ENCODE measurements at places on chromosomes 7 and 10.

- DNase-seq, result no peak
These were observed 69.6 kb downstream of the AKAP9 start for GRCh38 chr7:92010215-92010614.

GRCh38 chr10:69411476-69411875, 5.2 kb downstream of the TACR2 start:
- DNase-seq, result no peak

GRCh38 chr10:86254526-86255174, 111.9 kb downstream of the GRID1 start:
- DNase-seq, result no peak

DNA sequence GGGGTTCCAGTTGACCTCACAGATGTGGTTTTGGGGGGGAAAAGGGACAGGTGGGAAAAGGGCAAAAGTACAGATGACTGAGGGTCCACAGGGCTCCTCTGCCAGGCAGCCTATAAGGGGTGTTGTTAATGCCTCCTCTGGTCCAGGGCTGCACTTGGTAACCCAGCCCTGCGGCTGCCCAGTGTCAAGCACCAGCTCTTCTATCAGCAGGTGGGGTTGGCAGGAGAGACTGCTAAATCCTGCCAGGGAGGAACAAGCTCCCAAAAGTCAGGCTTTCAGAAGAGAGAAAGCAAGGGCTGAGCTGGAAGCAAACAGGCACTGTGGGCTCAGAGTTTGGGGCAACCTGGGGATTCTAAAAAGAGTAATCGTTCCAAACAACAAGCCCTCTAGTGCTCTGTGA, 39.1 kb downstream of the LRRC20 start:
- no peak for DNase-seq

- DNase-seq, result no peak
These were observed 108.3 kb upstream of the FAM20C start for GRCh38 chr7:83861-84632.

Measured in non-pigmented ciliary epithelial cell (primary cell).